NCI-H1417 treated with DMSO at 0.1 percent for 48 hours (cell line): ENCODE measurements at places on chromosomes 5 and 9.

DNA sequence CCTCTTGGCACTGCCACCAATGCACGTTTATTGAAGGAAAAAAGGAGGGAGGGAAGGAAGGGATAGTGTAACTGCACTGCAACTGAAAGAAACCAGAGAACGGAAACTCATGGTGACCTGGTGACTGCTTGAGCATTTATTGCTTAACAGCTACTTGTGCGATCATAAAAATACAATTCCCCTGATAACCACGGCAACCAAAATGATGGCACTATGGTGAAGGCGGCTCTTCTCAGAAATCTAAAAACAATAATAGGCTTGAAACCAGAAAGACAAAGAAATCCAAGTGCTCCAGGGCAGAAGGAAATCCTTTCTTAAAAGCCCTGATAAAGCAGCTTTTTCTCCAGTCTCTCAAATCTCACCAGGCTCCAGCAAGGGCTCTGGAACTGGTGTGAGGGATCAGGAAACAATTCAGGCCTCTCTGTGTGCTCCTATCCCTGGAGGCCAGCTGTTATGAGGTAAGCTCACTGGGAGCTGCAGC is 1.9 kb downstream of the FBXO10 start:
- DNase-seq, result no peak

DNA sequence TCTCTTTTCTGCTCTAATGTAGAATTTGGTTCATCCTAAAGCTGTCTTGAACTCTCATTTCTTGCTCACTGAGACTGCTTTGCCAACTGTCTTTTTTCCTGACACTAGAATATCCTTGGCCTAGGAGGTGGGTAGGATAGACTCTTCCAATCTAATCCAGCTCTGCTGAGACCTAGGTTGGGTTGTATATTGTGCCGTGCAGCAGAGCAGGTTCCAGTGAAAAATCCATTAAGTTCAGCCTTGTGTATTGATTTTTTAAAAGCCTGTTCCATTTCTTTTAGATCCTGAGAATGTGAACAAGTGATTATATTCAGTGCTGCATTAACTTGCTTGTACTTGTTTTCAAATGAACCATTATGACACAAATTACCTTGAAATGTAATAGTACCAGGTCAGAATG is 539.6 kb downstream of the LRRC70 start:
- DNase-seq, result no peak

- DNase-seq, result no peak
These were observed 142.3 kb downstream of the TSSK1B start for GRCh38 chr5:113292462-113292861.

DNA sequence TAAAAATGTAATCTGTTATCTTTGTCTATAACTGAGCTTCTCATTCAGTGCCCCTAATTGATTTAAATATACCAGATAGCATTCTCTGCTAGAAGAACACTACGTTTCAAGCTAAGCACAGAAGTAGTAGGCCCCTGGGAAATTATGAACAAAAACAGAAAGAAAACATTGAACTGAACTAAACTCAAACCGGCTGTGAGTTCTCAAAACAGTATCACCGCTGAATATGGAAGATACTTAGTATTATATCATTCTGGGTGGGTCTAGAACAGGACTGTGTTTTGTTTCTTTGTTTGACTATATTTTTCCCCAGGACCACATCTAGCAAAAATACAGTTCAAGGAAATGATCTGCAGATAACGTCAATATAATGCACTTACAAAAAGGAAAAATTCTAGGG is 95.1 kb upstream of the HMHB1 start:
- DNase-seq, result no peak

DNA sequence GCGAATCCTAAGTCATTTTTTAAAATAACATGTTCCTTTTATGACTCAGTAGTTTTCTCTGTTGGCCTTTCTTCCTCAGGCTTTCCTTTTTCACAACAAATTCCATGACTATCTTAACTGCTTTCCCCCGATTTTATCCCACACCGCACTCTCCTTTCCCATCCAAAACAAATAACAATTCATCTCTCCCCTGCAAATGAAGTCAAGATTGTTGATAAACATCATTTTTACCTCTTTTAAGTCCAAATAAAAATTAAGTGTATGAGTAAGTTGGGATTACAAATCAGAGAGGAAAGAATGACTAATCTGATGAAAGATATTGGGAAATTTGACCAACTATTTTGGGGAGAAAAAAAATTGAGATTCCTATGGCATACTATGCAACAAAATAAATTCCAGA is 47.3 kb downstream of the SEC61B start:
- no peak for DNase-seq
